ENCODE measurements at places on chromosomes 5 and 9.

GRCh38 chr5:137231540-137231939, 267.6 kb downstream of the SPOCK1 start:
- DNase-seq: no peak

DNA sequence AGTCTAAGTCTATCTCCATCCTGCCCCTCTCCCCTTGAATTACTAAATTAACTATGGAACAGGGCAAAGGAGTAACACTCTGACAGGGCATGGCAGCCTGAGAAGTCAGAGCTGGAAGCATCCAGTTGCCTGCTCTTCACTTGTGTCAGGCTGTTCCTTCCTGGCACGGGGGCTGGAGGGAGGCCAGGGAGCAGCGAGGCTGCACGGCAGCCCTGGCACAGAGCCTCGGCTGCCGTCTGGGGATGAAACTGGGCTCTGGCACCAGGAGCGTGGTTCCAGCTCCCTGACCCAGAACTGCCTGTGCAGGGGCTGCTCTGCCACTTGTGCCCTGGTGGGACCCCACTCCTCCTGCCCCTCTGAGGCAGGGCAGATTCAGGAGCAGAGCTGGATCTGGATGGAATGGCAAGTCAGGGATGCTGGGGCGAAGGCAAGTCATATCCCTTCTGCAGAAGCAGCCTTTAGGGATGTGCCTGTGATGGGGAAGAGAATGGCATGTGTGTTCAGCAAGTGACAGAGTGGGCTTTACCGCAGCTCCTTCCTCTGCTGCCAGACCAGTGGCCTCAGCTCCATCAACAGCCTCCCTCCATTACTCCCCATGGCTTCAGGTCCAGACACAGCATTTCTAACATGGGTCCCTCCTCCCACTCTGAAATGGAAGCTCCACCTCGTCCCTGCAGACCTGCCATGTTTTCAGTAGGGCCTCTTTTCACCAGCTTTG, 42.2 kb upstream of the PDE8B start:
- DNase-seq: no peak

- no peak for DNase-seq
These were observed 81.1 kb downstream of the SERINC5 start for GRCh38 chr5:80174790-80175189.

- no peak for DNase-seq
These were observed 43.6 kb upstream of the NEK6 start for GRCh38 chr9:124214116-124214515.

DNA sequence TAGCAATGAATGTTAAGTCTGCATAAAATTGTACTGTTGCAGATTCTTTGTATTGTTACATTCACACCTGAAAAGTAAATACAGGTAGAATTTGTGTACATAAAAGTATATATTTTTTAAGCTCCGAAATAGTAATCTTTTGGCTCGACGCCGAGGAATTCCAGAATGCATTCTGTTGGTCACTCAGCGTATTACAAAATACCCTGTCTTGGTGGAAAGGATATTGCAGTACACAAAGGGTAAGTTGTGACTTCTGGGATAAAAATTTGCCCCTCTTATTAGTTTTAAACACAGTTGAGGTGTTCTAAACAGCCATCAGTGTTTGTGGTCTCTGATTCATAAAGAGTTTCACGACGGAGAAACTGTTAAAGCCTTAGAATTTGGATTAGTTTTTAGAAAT, 257.6 kb downstream of the ARHGEF28 start:
- DNase-seq: no peak

DNA sequence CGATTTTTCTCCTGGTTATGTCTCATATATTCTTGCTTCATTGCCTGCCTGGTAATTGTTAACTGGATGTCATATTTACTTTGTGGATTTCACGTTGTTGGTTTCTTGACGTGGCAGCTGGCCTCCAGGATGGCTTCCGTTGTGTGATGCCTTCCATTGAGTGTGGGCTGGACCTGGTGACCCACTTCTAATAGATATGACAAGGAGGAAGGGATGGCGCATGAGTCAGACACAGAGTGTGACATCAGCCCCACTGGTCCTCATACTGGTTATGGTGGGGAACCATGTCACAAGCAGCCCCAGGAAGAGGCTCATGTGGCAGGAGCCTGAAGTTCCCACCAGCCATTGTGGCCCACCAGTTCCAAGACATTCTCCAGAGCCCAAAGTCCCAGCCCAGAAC, 6.4 kb upstream of the PAEP start:
- DNase-seq: no peak

DNA sequence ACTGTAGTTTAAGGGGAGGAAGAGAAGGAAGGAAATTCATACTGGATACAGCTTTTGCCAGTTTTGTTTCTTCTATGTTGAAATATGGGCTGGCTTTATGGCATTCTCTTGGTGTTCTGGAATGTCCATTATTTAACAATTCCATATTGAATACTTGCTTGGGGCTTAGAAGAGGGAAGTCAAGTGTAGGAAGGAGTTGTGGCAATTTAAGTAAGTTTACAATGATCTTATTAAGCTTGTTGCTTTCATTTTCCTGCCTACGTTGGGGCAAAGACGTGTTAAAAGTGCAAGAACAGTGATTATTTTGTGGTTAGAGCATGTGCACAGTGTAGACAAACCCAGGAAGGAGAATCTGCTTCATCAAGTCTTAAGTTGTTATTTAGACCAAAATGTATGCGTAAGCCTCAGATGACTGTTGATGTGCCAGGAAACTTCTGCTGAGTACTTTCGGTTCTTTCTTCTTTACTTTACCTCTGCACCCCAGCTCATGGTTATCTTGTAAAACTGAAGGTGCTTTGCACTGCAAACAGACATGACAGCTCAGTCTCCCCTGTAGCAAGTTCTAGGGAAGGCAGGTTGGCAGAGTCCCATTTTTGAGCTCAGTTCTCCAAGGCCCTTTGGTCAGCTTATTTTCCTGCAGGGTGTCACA, 75.8 kb downstream of the F2RL2 start:
- peak; percentile 13 for DNase-seq
